CD4-positive, alpha-beta T cell treated with Interleukin-17A for 4 hours (primary cell): ENCODE measurements at places on chromosomes 1 and 21.

GRCh38 chr1:88324899-88325298, 359.2 kb upstream of the PKN2 start:
- DNase-seq = no peak

- DNase-seq = peak; percentile 65
These were observed 722 bp downstream of the NPHP4 start for GRCh38 chr1:5991381-5992025.

DNA sequence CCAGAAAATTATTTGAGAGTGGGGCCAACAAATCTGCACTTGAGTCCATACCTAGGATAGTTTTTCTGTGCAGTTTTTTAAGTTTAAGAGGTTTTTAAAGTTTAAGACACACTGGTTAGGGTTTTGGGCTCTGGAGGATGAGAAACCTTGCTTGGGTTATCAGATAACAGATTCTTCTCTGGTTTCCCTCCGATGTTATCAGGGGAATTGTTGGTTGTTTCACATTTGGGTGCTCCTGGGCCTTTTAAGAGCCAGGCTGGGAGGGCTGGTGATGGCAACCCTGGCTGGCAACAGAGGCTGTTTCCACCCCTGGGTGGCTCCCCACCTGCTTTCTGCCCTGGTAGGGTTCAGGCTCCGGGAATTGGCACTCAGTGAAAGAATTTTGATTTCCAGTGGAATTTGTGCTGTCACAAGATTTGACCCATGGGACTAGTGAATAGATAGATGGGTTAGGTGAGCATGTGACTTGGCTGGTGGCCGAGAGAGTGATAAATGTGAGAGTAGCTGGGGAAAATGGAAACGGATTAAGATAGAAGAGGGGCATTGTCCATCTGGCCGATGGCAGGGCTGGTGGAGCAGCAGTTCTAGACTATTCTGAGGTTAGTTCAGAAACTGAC, 14.8 kb downstream of the VANGL1 start:
- DNase-seq = no peak

GRCh38 chr1:232547938-232548484, 81.9 kb downstream of the SIPA1L2 start:
- no peak for DNase-seq

GRCh38 chr1:181789395-181789794, 272.1 kb downstream of the ZNF648 start:
- DNase-seq = no peak

- DNase-seq = no peak
These were observed 70.4 kb upstream of the LYST start for GRCh38 chr1:235937123-235937522.

GRCh38 chr1:192810253-192810880, 1.5 kb downstream of the RGS2 start:
- DNase-seq = peak; percentile 2

DNA sequence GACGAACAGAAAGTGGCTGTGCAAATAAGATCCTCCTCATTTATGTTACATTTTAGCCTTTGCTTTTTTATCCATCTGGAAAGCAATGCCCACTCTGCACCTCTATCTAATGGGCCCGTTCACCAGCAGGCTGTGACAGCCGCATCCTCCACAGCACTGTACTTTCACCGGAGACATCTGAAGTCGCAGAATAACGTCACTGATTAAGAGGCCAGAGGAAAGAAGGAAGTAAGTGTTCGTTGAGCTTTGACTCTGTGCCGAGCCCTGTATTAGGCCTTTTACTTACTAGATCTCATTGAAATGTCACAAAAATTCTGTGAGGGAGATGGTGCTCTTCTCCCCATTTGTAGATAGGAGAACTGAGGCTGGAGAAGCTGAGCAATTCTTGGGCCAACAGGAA, 62.3 kb downstream of the KAZN start:
- no peak for DNase-seq

GRCh38 chr1:18891426-18891780, 11.0 kb downstream of the ALDH4A1 start:
- DNase-seq = no peak

DNA sequence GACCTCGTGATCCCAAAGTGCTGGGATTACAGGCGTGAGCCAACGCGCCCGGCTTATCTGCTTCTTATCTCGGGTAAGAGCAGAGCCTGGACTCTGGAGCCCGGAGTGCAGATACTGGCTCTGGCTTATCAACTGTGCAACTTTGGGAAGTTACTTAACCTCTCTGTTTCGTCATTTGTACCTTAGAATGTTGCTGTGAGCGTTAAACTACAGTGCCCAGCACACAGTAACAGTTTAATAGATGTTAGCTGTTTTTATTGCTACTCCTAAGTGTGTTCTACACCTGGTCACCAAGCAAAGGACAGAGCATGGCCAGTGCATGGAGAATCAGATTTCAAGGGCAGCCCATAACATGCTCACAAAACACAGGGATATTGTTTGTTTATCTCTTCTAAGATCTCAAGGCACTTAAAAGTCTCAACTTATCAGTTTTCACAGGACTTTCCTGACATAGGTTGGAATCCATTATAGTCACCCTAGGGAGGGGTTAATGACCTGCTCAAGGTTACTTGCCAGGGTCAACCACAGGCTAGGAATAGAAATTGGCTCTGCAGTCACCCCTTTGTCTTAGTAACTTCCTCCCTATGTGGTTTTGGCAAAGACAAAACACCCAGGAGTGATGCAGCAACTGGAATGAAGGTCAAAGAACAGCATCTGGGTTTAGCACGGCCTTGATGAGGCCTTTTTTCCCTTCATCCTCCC, 22.5 kb upstream of the SRP9 start:
- no peak for DNase-seq

DNA sequence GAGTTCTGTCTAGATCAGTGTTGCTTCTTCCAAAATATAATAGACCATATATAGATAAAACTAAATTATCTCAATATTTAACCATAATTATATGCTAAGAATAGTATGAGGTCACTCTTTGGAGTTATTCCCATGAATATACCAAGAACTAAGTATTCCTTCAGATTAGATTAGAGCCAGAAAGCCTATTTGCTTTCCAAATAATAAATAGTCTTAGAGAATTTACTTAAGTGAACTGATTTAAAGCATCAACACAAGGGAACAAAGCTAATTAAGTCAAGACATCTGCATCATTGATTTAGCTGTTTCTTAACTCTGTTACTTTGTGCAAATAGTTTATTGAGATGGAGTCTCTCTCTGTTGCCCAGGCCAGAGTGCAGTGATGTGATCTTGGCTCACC, 35.7 kb downstream of the FNBP1L start:
- DNase-seq = no peak

- DNase-seq = no peak
These were observed 887.1 kb downstream of the LRRIQ3 start for GRCh38 chr1:73310797-73311381.

GRCh38 chr1:93992954-93993353, 83.7 kb upstream of the GCLM start:
- DNase-seq = no peak

- no peak for DNase-seq
These were observed 16.2 kb upstream of the PPIE start for GRCh38 chr1:39722495-39722894.

GRCh38 chr1:229133811-229134210, 137.1 kb upstream of the RAB4A start:
- DNase-seq = no peak

- DNase-seq = no peak
These were observed 95.1 kb downstream of the RHOU start for GRCh38 chr1:228830185-228830953.

GRCh38 chr1:2819831-2820730, 18.6 kb upstream of the TTC34 start:
- no peak for DNase-seq
